ENCODE measurements at places on chromosomes 4 and X.

- DNase-seq = no peak
Observed at GRCh38 chrX:8864161-8864560, 63.0 kb upstream of the FAM9A start.

DNA sequence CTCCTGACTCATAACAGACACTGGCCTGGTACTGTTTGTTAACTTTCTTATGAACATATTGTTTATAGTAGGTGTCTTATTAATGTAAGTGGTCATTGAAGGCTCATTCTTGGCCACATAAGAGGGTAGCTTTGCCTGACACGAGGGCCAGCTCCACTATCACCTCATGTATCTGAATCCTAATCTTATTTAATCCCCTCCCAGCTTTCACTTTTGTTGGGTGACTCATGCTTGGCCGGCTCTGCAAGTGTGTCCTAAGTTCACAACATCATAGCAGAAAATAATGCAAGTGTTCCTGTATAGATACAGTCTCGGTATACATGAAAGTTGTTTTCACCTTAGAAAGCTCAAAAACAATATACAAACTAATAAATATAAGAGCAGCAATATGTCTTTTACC, 283.8 kb downstream of the IQCM start:
- DNase-seq = no peak

- DNase-seq = no peak
Observed at GRCh38 chrX:57451426-57452020, 140.3 kb upstream of the ZXDB start.

- no peak for DNase-seq
Observed at GRCh38 chrX:129525896-129526295, 2.6 kb upstream of the SMARCA1 start.

GRCh38 chrX:15321447-15321846, 6.0 kb upstream of the ASB11 start:
- DNase-seq = no peak

DNA sequence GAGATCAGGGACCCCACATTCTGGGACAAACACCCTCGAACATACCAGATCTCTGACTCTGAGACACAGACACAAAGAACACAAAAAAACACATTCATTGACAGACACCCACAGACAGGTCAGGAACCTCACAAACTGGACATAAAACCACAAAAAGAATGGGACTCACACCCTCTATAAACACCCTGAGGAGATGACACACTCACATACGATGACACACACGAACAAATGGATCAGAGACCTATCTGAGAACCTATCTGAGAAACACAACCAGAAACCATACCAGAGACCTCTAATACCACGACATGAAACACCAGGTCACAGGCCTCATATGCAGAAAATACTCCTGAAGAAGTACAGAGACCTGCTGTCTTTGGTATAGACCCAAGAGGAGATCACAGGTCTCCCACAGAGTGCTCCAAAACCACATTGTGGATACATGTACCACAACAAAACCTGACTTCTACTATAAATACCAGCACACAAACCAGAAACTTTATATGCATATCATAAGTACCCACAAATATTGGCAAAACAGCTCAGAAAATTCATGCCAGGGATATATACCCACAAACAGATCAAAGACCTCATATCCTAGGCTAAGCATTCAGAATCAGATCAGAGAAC, 19.5 kb downstream of the SUV39H1 start:
- DNase-seq = no peak

GRCh38 chr4:5980436-5981155, 37.6 kb downstream of the C4orf50 start:
- DNase-seq = no peak

DNA sequence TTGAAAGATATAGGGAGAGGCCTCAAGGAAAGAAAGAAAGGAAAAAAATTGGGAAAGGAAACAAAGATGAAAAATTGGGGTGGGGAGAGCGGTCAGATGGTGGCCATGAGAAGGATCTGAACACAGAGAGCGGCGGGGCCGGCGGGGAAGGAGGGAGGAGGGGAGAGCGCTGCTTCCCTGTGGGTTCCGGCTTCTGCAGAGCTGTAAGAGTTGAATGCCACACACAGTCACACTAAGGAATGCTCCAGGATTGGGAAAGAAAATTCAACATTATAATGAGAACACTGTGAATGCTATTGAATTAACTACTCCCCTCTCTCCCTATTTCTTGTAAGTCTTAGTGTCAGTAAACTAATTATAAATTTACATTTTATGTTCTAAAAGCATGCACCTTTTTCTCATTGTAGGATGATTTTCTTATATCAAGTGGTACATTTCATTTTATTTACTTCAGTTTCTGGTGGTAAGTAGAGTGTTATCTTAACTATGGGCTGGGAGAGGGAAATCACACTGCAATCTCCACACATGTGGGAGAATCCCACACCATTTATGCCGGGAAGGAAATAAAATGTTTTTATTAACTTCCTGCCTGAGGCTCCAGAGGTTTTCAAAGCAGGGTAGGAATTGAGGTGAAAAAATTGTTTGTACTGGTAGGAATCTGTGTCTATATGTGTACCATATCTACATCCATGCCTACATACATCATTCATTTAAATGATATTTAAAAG, 904 bp downstream of the F11 start:
- no peak for DNase-seq

- DNase-seq = no peak
Observed at GRCh38 chr4:37953620-37954293, 6.4 kb upstream of the PTTG2 start.

All from HFF-Myc (cell line).